H7 (cell line): ENCODE measurements at places on chromosomes 6 and 20. TPM values are rescaled to one million over a fixed set of nuclear protein-coding genes. Genes with fewer than 3 reads are reported as not detected.
A peak's percentile ranks its signal among the peaks of the same experiment; 100 is the strongest.

DNA sequence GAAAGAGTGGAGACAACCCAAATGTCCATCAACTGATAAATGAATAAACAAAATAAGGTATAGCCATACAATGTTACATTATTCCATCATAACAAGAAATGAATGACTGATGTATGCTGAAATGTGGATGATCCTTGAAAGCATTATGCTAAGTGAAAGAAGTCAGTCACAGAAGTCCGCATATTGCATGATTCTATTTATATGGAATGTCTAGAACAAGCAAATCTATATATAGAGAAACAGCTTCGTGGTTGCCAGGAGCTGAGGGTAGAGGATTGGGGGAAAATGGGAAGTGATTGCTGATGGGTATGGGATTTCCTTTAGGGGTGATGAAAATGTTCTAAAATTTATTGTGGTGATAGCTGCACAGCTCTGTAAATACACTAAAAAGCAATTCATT, 196.8 kb downstream of the ATXN1 start:
- no peak for DNase-seq

DNA sequence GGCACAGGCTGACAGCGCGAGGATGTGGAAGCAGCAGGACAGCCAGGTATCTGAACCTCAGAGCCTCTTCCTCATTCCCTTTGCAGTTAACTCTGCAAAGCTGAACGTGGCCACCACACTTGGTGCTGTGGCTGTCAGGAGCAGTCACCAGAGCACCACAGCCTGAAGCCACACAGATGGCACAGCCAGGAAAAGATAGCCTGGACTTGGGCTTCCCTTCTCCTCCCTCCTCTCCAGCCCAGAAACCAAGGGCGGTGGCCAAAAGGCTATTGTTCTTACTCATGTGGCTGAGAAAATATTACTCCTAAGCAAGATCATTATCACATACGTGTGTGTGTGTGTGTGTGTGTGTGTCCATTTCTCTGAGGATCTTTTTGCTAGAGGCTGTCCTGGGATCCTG, 39.8 kb downstream of the CD164 start:
- no peak for DNase-seq

GRCh38 chr6:157229132-157229618, 94.1 kb downstream of the TMEM242 start:
- peak; percentile 76 for DNase-seq

GRCh38 chr6:14804785-14805210, 441.1 kb upstream of the JARID2 start:
- no peak for DNase-seq

- DNase-seq = no peak
Observed at GRCh38 chr6:85691478-85691877, 48.8 kb upstream of the SYNCRIP start.

GRCh38 chr6:111837007-111837406, 36.2 kb downstream of the FYN start:
- DNase-seq = no peak

- no peak for DNase-seq
Observed at GRCh38 chr20:40955326-40955725, 73.3 kb upstream of the TOP1 start.

Gene TMEM244
- not detected in 2 replicates for total RNA-seq

GRCh38 chr6:168956884-168957730, 296.5 kb downstream of the THBS2 start:
- DNase-seq = peak; percentile 82

Gene MOG
- 1.4 and 2.0 TPM in 2 replicates for total RNA-seq

- DNase-seq = no peak
Observed at GRCh38 chr6:26284537-26285142, 80.4 kb upstream of the BTN3A2 start.
